ENCODE measurements at places on chromosomes 6 and 20.
A peak's percentile ranks its signal among the peaks of the same experiment; 100 is the strongest.

DNA sequence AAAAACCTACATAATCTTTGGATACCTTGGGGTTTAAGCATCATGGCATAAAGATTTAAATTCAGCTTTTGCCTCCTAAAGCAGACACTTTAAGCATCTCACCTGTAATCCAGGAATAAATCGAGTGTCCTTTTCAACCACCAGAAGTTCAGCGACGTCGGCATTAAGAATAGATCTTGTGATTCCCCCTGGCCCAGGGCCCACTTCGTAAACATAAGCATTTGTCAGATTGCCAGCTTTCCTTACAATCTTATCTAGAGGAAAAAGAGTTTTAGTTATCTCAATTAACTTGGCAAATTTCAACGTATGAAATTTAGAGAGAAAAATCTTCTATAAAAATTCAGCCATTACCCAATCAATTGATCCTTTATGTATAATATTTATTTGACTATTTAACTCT, 3.2 kb downstream of the TFB1M start:
- no peak for DNase-seq

GRCh38 chr20:14178528-14178927, 158.9 kb downstream of the FLRT3 start:
- DNase-seq = no peak

DNA sequence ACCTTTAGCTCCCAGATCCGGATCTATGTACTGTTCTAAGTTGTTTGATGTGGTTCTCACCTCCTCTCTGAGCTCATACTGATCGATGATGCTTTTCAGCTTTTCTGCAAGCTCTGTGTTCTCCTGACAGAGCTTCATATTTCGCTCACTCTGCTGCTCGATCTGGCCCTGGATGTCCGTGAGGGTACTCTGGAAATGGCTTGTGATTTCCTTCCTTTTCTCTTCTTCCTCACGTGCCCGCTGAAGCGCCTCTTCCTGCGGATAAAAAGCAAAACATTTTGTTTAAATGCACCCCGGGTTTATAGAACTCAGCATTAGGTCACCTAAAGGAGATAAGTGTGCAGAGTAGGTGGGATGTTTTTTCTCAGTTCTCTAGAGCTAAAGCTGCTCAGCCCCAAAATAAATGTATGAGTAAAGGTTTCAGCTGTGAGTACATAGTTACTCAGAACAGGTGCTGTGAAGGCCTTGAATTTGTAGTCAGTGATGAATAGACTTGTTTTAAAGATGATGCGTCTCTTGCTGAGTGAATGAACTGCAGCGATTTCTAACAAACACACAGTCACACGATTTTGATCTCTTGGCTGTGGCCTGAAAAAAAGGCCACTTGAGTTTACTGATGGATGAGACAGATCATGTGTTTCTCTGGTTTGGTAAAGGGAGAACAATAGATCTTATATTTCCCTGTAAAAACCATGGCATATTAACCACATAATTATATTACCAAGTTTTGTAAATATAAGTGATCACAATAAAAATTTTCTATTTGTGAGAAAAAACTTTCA, 29.1 kb downstream of the TXLNB start:
- DNase-seq = no peak

GRCh38 chr6:7624796-7625710, 35.1 kb downstream of the SNRNP48 start:
- DNase-seq = no peak

GRCh38 chr6:166775180-166775922, 148.3 kb upstream of the RPS6KA2 start:
- peak; percentile 72 for DNase-seq

DNA sequence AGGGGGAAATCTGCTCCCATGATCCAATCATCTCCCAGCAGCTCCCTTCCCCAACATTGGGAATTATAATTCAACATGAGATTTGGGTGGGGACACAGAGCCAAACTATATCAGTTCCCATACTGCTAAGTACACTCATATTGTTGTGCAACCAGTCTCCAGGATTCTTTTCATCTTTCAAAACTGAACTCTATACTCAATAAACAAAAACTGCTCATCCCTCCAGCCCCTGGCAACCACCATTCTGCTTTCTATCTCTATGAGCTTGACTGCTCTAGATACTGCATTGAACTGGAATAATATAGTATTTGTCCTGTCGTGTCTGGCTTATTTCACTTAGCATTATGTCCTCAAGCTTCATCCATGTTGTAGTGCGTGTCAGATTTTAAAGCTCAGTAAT, 42.9 kb downstream of the STX11 start:
- no peak for DNase-seq

- no peak for DNase-seq
Observed at GRCh38 chr6:7392402-7392801, 2.8 kb downstream of the RIOK1 start.

DNA sequence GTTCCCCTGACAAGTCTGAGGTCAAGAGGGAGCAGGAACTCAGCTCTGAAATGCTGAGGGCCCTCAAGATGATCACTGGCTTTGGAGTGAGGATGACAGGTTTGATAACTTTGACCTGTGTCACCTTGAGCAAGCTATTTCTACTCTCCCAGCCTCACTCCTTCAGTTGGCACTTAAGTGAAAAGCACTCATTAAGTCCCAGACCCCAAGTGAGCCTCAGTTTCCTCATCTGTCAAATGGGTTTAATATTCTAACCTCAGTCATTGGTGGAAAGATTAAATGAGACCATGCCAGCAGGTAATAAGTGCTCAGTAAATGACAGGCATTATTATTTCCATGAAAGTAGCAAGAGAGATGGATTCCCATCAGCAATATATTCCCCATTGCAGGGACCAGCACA, 14.0 kb downstream of the DEFB132 start:
- no peak for DNase-seq

GRCh38 chr6:67331304-67331703, 1303.8 kb upstream of the ADGRB3 start:
- no peak for DNase-seq

DNA sequence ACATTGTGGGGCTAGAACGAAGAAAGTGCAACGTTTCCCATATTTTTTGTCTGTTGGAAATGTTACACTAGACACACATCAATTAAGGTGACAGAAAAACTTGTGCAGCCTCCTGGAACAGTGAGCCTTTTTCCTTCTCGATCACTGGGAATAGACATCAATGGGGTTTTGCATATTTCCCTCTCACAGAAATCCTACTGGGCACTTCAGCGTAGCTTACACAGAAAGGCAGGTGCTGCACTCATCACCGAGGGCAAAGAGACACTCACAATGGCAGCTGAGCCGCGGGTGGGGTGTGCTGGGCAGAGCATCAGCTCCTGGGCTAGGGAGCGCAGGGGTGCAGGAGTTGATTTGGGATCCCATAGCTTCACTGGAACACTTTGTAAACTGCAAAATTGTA, 64.5 kb downstream of the THBS2 start:
- no peak for DNase-seq

DNA sequence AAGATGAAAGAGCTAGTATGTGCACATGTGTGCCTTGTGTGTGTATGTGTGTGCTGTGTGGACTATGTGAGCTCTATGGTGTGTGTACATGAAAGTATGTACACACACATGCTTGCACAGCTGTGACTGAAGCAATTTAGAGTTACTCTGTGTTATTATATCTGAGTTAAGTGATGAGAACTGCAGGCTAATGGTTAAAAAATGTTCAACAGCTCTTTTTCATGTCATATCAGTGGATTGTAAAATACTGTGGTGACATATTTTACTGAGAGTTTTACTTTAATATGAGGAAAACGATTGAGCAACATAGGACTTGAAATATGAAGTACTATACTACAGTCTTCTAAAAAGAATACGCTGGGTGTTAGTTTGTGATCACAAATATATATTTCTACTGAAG, 195.7 kb upstream of the KCNK16 start:
- DNase-seq = no peak

GRCh38 chr20:52539891-52540290, 348.3 kb upstream of the ZFP64 start:
- no peak for DNase-seq
